ENCODE measurements at places on chromosomes 6 and 20.

DNA sequence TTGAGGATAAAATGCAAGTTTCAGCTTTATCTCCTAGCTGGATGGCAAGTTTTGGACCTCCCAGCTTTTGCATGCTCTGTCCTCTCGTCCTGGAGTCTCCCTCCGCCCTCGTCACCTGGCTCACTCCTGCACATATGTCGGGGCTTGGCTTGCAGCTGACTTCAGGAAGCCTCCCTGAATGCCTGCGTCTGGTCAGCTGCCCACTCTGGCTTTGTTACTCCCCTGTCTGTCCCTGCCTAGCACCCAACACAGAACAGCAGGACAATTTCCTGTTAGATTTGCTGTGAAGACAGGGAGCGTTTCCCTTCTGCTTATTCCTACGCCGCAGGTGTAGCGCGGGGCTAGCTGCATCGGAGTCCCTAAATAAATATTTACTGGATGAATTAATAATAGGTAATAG, 5.4 kb downstream of the JPH2 start:
- H3K27ac ChIP-seq, result peak overlapping the region; percentile 48
- peaks cover 25% of the 10 kb centered on the region for H3K4me1 ChIP-seq
- H3K36me3 ChIP-seq, result no peaks in the 10 kb centered on the region
- H3K27me3 ChIP-seq, result no peaks in the 10 kb centered on the region
- no peak for DNase-seq

- no peaks in the 10 kb centered on the region for H3K36me3 ChIP-seq
- peaks cover 55% of the 10 kb centered on the region for H3K27me3 ChIP-seq
- H3K27ac ChIP-seq, result no peak overlapping the region
- H3K4me1 ChIP-seq, result no peaks in the 10 kb centered on the region
- no peak overlapping the region for H3K4me3 ChIP-seq
Measured at GRCh38 chr20:1623501-1624205, 3.8 kb upstream of the SIRPB1 start.

GRCh38 chr6:121867095-121867494, 431.6 kb downstream of the GJA1 start:
- H3K27me3 ChIP-seq, result no peaks in the 10 kb centered on the region
- H3K4me3 ChIP-seq, result no peak overlapping the region
- H3K36me3 ChIP-seq, result peaks cover 11% of the 10 kb centered on the region
- peak overlapping the region; percentile 71 for H3K27ac ChIP-seq
- no peak for DNase-seq
- peaks cover 37% of the 10 kb centered on the region for H3K4me1 ChIP-seq

- no peak for DNase-seq
- no peaks in the 10 kb centered on the region for H3K4me1 ChIP-seq
- no peaks in the 10 kb centered on the region for H3K36me3 ChIP-seq
- no peak overlapping the region for H3K4me3 ChIP-seq
- H3K27me3 ChIP-seq, result peaks cover 66% of the 10 kb centered on the region
Measured at GRCh38 chr20:1491860-1492642, 831 bp upstream of the SIRPB2 start.

DNA sequence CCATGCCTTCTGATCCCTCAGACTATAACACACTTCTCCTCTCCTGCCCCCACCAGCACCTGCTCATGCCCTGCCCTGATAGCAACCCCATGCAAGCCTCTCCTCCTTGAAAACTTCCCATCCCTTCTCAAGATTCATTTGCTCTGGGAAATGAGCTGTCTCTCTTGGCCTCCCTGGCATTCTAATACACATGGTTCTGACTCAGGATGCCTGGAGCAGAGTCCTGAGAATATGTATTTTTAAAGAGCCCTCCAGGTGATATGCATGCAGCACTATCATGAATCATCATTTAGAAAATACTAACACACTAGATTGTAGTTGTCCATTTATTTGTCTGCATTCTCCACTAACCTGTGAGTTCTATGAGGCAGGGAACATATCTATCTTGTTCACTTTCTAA, 26.6 kb downstream of the HDGFL1 start:
- DNase-seq, result no peak
- no peak overlapping the region for H3K4me3 ChIP-seq
- peak overlapping the region; percentile 87 for H3K27ac ChIP-seq

DNA sequence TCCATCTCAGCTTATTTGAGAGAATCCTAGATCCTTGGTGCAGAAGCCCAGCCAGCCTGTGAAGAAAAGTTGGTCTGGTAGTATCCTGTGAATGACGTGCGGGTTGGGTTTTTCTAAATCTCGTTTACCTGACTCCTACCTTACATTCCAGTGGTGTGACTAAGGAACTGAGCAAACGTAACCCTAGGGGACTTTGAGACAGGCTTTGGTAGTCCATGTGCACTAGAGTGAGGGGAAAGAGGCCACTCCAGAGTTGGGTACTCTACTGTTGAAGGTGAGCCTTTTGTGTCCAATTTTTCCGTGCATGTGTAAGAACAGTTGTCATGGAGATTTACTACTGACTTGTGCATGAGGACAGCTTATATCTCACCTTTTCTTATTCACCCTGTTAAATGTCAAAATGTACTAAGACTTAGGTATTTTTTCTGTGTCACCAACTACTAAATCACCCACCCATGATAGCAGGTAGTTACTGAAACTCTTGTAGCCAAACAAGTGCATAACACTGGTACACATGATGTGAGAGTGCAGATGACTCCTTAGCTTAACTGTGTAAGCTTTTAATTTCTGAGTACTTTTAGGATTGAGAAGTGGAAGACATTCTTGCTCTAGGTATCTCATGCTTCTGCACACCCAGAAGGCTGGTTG, 26.3 kb upstream of the PLCG1 start:
- peaks cover 51% of the 10 kb centered on the region for H3K36me3 ChIP-seq
- H3K27me3 ChIP-seq, result no peaks in the 10 kb centered on the region
- no peak overlapping the region for H3K27ac ChIP-seq
- H3K4me3 ChIP-seq, result no peak overlapping the region
- H3K4me1 ChIP-seq, result no peaks in the 10 kb centered on the region

DNA sequence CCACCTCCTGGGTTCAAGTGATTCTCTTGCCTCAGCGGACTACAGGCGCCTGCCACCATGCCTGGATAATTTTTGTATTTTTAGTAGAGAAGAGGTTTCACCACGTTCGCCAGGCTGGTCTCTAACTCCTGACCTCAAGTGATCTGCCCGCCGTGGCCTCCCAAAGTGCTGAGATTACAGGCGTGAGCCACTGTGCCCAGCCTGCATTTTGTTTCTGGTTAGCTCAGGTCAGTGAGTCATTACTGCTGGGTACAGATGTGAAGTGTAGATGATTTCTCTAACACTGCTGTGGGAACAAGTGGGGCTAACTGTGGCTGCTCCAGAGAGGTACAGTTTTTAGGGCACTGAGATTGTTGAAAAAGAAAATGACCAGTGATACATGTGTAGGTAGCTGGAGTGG, 188.6 kb downstream of the PRL start:
- DNase-seq, result no peak
- H3K4me1 ChIP-seq, result peaks cover 18% of the 10 kb centered on the region
- H3K4me3 ChIP-seq, result no peak overlapping the region
- peak overlapping the region; percentile 31 for H3K27ac ChIP-seq
- H3K27me3 ChIP-seq, result no peaks in the 10 kb centered on the region

DNA sequence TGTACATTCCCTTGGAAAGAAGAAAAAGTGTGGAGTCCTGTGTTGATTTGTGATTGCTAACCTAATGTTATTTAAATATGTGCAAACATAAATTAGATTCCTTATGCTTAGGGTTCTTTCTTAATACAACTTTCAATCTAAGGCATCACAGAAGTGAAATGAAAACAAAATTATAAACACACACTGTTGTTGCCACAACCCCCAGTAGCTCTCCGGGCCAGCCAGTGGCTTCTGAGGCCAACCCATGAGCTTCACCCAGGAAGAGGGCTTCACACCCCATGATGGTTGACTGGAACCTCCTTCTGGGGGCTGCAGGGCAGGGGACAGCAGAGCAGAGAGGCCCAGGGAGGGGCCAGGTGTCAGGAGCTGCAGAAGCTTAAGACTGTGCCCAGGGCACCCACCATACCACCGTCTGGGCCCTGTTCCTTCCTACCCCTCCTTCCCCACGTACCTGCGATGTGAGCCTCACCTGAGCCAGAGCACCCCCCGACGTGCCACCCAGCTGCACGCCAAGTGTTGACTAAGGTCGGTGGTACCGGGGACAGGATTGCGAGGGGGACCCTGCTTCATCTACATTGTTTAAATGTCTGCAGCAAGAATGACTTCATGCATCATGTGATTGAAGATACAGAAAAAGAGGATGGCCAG, 110.5 kb downstream of the FAM120B start:
- H3K27ac ChIP-seq, result no peak overlapping the region
- no peaks in the 10 kb centered on the region for H3K4me1 ChIP-seq
- H3K36me3 ChIP-seq, result peaks cover 5% of the 10 kb centered on the region
- DNase-seq, result no peak

DNA sequence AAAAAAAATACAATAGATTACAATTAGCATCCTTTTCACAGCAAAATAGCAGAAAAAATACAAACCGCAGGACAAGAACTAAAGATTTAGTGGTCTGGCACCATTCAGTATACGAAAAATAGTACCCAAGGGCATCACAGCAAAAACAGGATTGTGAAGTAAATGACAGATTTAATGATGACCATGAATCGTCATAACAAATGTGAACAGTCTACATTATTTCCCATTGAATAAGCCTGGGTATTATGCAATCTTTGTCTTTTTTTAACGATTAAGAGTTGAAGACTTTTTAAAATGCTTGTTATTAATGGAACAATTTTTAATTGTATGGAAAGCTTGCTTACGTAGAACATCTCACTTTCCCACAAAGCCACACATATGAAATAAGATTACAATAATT, 432.8 kb downstream of the PKHD1 start:
- no peak overlapping the region for H3K4me3 ChIP-seq
- no peaks in the 10 kb centered on the region for H3K4me1 ChIP-seq
- no peak for DNase-seq
- H3K36me3 ChIP-seq, result no peaks in the 10 kb centered on the region
- peaks cover 2% of the 10 kb centered on the region for H3K27me3 ChIP-seq

DNA sequence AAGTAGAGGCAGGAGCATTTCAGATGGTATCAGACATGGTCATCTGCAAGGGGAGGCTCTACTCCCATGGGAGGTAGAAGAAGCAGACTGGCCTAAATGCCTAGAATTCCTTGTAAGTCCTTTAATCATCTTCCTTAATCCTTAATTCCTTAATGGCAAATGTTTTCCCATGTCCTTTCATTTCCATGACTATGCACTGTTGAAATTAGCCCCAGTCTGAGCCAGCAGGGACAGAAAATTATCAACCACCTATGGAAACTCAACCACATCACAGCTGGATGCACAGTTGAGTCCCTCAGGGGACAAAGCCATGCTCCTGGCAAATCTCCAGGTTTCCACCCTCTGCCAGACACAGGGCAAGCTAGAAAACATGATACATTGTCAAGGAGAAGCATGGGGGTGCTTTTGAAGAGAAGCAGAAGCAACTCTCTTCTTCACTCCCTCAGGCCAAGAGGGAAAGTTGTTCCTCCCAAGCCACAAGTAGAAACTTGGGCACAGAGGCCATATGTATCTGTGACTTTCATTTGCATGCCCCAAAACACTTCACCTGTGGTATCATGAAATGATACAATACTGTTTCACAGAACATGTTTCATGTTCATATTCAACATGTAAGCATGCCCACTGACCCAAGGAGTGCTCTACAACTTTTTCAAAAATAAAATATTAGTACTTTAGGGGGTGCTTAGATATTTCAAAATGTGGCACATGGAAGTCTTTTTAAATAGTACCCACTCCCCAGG, 683.6 kb downstream of the KIF16B start:
- H3K4me1 ChIP-seq, result peaks cover 5% of the 10 kb centered on the region
- no peak overlapping the region for H3K4me3 ChIP-seq
- H3K27me3 ChIP-seq, result no peaks in the 10 kb centered on the region
- no peak for DNase-seq
- H3K27ac ChIP-seq, result no peak overlapping the region

- peaks cover 1% of the 10 kb centered on the region for H3K4me1 ChIP-seq
- no peaks in the 10 kb centered on the region for H3K27me3 ChIP-seq
- H3K36me3 ChIP-seq, result peaks cover 40% of the 10 kb centered on the region
- H3K27ac ChIP-seq, result no peak overlapping the region
- H3K4me3 ChIP-seq, result no peak overlapping the region
- no peak for DNase-seq
Measured at GRCh38 chr20:32391003-32391402, 32.9 kb downstream of the ASXL1 start.

- DNase-seq, result no peak
- no peak overlapping the region for H3K4me3 ChIP-seq
- H3K27ac ChIP-seq, result no peak overlapping the region
- no peaks in the 10 kb centered on the region for H3K36me3 ChIP-seq
- H3K27me3 ChIP-seq, result peaks cover 14% of the 10 kb centered on the region
Measured at GRCh38 chr6:1216488-1216974, 95.4 kb upstream of the FOXQ1 start.

- H3K4me3 ChIP-seq, result no peak overlapping the region
- peaks cover 6% of the 10 kb centered on the region for H3K4me1 ChIP-seq
Measured at GRCh38 chr6:12160326-12160725, 129.8 kb upstream of the EDN1 start.

GRCh38 chr20:62378215-62378614, 8.7 kb upstream of the RPS21 start:
- no peak for DNase-seq
- peaks cover 11% of the 10 kb centered on the region for H3K36me3 ChIP-seq
- H3K27ac ChIP-seq, result peak overlapping the region; percentile 97
- H3K4me3 ChIP-seq, result no peak overlapping the region
- H3K27me3 ChIP-seq, result no peaks in the 10 kb centered on the region

DNA sequence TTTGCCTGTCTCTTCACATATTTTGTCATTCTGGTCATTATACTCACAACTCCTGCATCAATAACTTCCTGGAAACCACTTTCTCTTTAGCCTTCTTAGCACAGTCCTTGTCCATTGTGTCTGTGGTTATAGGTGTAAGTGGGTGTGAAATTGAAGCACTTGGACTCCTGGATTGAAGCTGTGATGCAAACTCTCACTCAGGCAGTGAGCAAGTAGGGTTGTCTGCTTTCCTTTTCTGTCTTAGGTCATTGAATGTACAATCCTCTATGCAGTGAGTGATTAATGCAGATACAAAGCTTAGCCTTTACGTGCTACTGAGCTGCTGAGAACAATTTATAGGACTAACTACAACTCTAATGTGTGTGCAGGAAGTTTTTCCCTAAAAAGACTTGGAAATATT, 54.8 kb downstream of the ADGRB3 start:
- H3K36me3 ChIP-seq, result no peaks in the 10 kb centered on the region
- H3K4me1 ChIP-seq, result peaks cover 5% of the 10 kb centered on the region
- no peaks in the 10 kb centered on the region for H3K27me3 ChIP-seq

DNA sequence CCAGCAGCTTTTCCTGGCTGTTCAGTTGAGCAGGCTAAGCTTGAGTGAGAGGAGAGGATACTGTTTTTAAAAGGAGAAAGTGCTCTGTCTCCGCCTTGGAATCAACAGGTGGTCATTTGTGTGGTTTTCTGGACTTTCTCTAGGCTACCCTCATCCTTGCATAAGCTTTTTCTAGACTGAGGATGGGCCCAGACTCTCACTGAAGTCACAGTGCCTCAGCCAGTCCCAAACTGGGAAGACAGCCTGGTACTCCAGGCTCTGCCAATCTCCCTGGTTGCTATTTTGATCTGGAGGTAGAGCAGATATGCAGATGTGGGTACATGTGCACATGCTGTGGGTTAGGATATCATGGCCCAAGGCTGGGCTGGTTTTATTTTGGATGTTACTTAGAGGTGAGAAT, 7.0 kb downstream of the SCUBE3 start:
- no peak for DNase-seq
- H3K4me1 ChIP-seq, result peaks cover 42% of the 10 kb centered on the region
- H3K27me3 ChIP-seq, result no peaks in the 10 kb centered on the region
- peaks cover 4% of the 10 kb centered on the region for H3K36me3 ChIP-seq
- H3K4me3 ChIP-seq, result no peak overlapping the region

GRCh38 chr20:62272200-62272599, 30.6 kb upstream of the ADRM1 start:
- H3K4me3 ChIP-seq, result no peak overlapping the region
- no peak for DNase-seq
- no peak overlapping the region for H3K27ac ChIP-seq
- no peaks in the 10 kb centered on the region for H3K4me1 ChIP-seq
- H3K36me3 ChIP-seq, result peaks cover 24% of the 10 kb centered on the region
- H3K27me3 ChIP-seq, result no peaks in the 10 kb centered on the region

All from mesothelial cell of epicardium (in vitro differentiated cells).